Heart left ventricle (tissue), 16 donors: ENCODE measurements at places on chromosomes 6 and 20. TPM values are rescaled to one million over a fixed set of nuclear protein-coding genes. Genes with fewer than 3 reads are reported as not detected.

The GINS1 gene
- 0.15 TPM for polyA plus RNA-seq

The CST7 gene
- polyA plus RNA-seq: 1.2 TPM

The SSTR4 gene
- polyA plus RNA-seq: not detected

The LY6G6D gene
- not detected for polyA plus RNA-seq

The BRPF3 gene
- polyA plus RNA-seq: 21.3 TPM

The GJA10 gene
- not detected for polyA plus RNA-seq

The RNF182 gene
- polyA plus RNA-seq: not detected
